ENCODE measurements at places on chromosomes 3 and 15.

- no peak for DNase-seq
Measured at GRCh38 chr3:141938011-141938500, 61.6 kb downstream of the ATP1B3 start.

GRCh38 chr3:157225001-157225400 lies 65.1 kb upstream of the CCNL1 start:
- DNase-seq = no peak

GRCh38 chr15:41849861-41850260 lies 11.2 kb downstream of the PLA2G4B start:
- DNase-seq = no peak

DNA sequence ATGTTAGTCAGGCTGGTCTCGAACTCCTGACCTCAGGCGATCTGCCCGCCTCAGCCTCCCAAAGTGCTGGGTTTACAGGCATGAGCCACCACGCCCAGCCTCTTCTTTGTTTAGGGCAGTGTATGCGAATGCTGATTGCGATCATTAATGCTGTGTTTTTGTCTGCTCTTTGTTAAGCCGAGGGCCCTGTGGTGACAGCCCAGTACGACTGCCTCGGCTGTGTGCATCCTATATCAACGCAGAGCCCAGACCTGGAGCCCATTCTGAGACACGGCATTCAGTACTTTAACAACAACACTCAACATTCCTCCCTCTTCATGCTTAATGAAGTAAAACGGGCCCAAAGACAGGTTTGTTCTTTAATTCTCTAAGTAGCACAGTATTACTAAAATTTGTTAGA lies 7.8 kb downstream of the KNG1 start:
- no peak for DNase-seq

DNA sequence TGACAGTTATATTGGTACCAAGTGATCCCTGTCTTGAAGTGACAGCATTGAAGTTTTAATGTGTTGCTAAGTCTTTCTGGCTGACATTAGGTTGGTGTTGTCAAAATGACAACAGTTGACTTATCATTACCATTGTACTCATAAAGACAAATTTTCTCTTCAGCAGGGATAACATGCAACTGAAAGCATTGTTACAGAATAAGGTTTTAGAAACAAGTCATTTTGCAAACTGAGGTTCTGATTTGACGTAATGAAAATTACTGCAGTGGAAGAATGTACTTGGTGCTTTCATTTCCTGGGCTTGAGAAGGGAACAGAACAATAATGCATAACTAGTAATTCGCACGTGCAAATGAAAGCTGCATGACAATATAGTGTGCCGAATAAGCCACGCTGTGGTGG lies 75.1 kb downstream of the MOBP start:
- DNase-seq = no peak

GRCh38 chr3:141449424-141449823 lies 37.4 kb upstream of the RASA2 start:
- no peak for DNase-seq

DNA sequence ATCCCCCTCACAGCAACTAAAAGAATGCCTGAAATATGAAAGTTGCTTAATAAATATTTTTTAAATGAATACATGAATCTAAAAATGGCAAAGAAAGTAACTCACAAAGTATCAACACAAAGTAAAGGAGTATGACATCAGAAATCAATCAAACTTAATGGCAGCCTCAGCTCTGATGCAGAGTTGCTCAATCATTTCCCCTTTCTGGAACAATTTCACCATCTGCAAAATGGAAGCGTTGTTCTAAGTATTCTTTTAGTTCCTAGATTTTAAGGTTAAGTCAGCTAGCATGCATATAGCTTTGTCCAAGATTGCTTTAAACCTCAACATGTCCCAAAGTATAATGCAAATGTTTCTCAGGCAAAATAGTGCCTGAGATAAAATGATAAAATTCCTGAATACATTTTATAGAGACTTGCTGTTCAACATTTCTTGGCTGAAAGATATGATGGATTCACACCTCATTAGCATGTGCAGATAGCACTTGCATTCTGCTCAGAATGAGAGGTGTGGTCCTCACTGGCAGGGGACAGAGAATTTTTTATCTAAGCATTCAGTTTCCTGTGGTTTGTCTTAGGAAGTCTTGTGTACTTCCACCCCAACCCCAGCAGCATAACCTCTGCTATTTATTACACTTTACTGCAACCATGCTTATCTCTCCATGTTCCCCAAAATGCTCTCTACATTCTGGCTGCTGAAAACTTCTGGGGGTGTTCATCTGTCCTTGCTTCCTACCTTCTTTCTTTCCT lies 429.3 kb downstream of the GRM7 start:
- no peak for DNase-seq

DNA sequence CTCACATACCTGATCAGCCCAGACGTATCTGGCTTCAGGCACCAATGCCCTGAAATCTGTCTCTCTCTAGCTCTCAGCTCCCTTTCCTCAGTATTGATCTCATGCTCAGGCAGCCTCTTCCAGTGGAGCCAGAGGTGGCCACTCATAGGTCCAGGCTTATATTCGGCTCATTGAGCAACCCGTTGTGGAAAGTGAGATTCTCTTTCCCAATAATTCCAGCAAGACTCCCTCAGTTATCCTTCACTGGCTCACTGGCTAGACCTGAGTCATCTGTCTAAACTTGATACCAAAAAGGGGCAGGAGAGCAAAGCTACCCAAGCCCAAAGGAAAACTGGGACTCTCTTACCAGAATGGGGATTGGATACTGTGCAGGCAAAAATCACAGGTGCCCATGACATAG lies 33.4 kb upstream of the FRMD4B start:
- no peak for DNase-seq

- no peak for DNase-seq
Measured at GRCh38 chr15:43991206-43991605, 164.4 kb downstream of the WDR76 start.

DNA sequence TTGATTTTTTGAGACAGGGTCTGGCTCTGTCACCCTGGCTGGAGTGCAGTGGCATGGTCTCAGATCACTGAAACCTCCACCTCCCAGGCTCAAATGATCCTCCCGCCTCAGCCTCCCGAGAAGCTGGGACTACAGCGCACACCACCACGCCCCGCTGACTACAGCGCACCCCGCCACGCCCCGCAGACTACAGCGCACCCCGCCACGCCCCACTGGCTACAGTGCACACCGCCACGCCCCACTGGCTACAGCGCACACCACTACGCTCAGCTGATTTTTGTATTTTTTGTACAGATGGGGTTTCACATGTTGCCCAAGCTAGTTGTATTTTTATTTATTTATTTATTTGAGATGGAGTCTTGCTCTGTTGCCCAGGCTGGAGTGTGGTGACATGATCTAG lies 35.6 kb downstream of the SLC51A start:
- no peak for DNase-seq

DNA sequence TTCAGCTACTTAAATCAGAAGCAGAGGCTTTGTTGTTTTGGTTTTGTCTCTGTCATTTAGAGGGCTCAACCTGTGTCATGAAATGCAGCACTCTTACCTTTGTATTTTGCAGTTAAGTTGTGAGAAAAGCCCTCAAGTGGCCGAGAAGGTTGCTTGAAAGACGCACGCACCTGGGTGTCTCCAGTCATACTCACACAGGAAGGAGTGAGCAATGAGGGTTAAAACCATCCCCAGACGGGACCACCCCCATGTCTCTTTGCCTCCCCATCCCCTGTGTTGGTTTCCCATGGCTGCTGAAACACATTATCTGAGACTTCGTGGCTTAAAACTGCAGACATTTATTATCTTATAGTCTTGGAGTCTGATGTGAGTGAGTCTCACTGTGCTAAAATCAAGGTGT lies 376.1 kb upstream of the CFAP20DC start:
- DNase-seq = no peak

DNA sequence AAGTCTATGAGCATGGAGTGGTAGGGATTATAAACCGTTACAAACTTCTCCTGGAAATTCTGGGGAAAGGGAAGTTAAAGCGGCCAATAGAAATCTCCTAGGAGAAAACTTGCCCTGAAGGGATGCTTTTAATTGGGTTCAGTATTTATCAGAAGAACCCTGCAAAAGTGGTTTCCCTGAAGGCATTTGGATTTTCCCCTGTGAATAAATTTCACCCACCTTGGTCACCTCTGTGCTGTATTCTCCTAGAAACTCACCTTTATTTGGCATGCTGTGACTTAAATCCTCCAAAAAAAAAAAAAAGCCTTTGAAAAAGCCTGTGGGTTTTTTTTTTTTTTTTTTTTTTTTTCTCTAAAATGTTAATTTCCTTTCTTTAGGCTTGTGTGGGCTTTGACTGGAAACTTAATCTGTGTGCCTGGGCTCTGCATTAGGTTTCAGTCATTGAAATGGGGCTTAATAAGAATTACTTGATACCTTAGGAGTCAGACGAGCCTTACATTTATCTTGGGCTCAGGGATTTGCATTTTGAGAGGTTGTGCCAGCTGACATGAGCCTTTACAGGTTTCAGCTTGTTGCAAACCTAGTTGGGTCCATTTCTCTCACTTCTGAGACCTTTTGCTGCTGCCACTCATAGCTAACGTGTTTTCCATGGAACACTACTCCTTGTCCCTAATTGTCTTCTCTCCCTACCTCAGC lies 22.0 kb downstream of the TGFBR2 start:
- DNase-seq = no peak

DNA sequence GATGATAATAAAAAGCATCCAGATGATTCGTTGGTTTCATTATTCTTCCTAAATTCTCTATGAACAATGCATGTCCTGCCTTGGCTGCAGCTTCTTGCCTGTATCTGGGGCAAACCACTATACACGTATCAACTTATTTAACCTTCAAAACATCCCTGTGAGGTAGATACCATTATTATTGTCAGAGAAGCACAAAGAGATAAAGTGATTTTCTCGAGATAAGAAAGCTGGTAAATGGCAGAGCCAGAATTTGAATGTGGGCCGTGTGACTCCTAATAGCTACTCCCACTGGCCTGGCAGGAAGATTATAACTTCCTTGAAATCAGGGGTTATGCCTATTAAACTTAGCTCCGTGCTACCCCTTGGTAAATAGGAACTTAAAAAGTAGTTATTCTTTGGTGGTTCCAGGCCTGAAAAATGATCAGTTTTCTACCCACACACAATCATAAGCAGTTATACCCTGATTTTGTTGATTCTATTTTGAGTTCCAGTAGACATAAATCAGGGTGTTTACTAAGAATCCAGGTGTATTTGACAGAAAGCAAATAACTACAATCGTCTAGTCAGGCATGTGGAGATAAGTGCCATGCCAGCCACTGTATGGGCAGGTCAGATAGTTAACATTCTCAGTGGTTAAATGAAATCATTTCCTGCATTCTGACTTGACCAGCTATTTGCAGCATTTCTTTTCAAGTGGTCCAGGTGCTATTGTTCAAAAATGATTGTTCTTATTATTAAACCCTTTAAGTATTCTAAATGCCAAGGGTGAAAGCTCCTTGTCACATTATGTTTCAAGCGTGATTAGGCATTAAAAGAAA lies 99.2 kb upstream of the LRRN1 start:
- no peak for DNase-seq

DNA sequence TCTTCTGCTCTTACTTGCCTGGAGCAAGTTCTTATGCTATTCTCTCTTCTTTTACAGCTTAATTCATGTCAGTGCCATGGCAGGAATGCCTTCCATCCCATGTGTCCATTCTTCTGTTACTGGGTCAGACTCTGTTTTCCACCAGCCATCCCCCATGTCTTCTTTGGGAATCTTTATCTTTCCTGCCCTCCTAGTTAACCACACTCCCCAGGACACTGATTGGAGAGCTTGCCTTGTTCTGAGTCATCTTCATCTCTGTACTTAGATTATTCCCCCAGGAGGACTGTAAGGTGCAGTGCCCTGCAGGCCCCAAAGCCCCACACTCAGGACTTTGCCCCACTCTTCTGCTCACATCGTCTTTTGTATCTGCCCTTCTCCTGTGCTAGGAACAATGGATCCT lies 3.6 kb downstream of the ABHD17C start:
- no peak for DNase-seq

- DNase-seq = no peak
Measured at GRCh38 chr3:198070871-198071270, 110.9 kb downstream of the LMLN start.

GRCh38 chr3:53616321-53616720 lies 121.9 kb downstream of the CACNA1D start:
- no peak for DNase-seq

- DNase-seq = no peak
Measured at GRCh38 chr3:46482632-46483350, 15.0 kb upstream of the RTP3 start.

DNA sequence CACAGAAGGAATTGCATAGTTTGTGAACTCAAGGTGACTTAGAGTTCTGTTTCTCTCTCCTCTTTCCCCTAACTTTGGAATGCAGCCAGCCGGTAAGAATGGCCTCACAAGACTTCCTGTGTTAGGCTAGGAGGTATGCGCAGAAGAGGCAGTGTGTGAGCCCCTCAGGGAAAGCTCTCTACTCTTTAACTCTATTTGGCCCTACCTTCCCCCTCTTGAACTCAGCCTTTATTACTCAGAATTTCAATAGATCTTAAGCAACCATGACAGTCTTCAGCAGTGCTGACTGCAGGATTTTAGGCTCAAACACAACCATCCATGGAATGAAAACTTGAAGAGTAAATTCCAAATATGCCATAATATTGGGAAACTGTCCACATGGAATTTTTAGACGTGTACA lies 209.5 kb downstream of the DTWD1 start:
- DNase-seq = no peak

GRCh38 chr15:62079594-62079993 lies 12.8 kb downstream of the C2CD4A start:
- DNase-seq = no peak

- no peak for DNase-seq
Measured at GRCh38 chr15:70387993-70388392, 290.3 kb upstream of the TLE3 start.

DNA sequence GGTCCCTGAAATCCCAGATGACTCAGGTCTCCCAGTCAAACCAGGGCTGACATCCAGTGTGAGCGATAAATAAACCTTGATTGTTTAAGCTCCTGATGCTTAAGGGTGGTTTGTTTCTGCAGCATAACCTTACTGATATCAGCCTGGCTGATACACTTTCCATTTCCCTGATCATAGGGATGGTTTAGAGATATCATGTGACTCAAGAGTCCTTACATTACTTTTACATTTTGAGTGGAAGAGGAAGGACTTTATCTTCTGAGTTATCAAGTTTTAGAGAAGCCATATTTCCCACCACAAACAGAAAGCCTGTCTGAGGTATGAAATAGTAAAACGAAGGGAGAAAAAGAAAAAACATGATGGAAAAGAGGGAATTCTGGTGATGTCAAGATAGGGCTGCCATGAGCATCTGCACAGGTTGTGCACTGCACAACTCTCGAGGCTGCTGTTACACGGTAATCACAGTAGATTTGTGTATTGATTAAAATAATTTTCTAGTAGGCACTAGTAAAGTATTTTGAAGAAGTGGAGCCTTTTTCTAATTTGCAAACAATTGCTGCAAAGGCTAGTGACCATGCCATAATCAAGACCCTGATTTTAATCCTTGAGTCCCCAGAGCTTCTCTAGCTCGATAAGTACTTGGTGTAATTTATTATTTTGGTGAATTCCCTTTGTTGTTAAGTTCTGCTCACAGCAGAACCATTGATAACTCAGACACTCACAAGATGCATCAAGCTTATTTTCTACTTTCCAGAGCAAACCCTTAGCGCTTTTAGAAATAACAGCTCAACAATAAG lies 34.1 kb upstream of the FBLN2 start:
- DNase-seq = no peak

GRCh38 chr3:9715764-9716437 lies 12.3 kb downstream of the CPNE9 start:
- DNase-seq = no peak

Measured in activated CD8-positive, alpha-beta memory T cell treated with anti-CD3 and anti-CD28 coated beads for 1 hour (primary cell).